Stimulated activated CD4-positive, alpha-beta T cell treated with anti-CD3 and anti-CD28 coated beads, Interleukin-12 subunit alpha, Interleukin-12 subunit beta, amount 100 ng/mL, for 24 hours (primary cell): ENCODE measurements at places on chromosomes 4 and X.

GRCh38 chrX:73849073-73849472 is 286.1 kb downstream of the CHIC1 start:
- no peak for DNase-seq

GRCh38 chr4:5883916-5884315 is 9.0 kb downstream of the CRMP1 start:
- DNase-seq = no peak

GRCh38 chr4:125070861-125071260 is 243.9 kb upstream of the FAT4 start:
- DNase-seq = no peak

DNA sequence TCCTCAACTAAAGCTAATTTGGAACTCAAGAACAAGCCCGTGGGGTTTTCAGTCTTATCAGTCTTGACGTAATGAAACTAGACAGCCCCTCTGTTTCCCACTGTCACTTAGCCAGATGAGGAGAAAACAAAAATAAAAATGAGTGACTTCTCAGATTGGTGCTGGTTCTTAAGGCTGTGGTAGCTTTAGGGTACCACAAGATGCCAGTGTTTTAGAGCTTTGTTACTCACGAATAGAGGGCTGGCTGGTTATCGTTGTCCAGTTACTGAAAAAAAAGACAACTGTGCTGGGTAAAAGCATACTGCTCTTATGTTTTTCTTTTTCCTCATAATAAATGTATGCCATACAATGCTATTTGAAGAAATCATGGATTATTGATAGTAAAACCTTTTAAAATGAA is 796.7 kb downstream of the RAPGEF2 start:
- no peak for DNase-seq

DNA sequence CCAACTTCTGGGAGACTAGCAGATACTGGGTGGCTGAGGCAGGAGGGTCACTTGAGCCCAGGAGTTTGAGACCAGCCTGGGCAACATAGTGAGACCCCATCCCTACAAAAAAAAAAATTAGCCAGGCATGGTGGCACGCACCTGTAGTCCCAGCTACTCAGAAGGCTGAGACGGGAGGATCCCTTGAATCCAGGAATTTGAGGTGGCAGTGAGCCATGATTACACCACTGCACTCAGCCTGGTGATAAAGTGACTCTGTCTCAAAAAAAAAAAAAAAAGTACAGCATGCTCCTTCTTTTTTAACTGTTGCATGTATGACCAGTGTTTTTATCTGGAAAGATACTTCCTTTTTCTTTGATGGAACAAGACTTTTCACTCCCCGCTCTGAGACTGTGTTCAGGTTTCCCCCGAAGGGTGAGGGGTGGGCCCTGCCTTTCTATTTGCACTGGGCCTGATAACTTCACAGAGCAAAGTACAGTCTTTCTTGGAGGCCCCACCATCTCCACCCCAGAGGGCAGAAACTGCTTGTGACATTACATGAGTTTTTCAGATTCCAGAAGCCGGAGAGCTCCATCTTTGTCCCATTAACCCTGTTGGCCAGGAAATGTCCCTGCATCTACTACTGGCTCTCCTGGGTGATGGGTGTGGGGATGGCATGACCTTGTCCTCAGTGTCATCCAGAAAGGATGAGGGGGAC is 35.2 kb downstream of the NYX start:
- no peak for DNase-seq

GRCh38 chr4:95085124-95085833 is 327.5 kb downstream of the BMPR1B start:
- DNase-seq = no peak

- no peak for DNase-seq
These were observed 271.3 kb downstream of the GPM6A start for GRCh38 chr4:175540732-175541131.

DNA sequence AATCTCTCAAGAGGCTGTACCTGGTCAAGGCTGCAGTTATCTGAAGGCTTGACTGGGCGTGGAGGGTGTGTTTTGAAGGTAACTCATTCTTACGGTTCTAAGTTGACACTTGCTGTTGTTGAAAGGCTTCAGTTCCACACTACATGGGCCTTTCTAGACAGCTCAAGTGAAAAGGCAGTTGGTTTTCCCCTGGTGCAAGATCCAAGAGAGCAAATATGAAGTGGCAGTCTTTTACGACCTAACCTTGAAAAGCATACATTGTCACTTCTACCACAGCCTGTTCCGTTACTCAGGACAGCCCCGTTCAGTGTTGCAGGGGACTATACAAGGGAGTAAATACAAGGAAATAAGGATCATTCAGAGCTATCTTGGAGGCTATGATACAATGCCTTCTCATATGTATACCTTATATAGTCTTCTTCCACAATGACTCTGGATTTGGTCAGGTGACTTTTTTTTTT is 46.2 kb downstream of the PDS5A start:
- DNase-seq = no peak

DNA sequence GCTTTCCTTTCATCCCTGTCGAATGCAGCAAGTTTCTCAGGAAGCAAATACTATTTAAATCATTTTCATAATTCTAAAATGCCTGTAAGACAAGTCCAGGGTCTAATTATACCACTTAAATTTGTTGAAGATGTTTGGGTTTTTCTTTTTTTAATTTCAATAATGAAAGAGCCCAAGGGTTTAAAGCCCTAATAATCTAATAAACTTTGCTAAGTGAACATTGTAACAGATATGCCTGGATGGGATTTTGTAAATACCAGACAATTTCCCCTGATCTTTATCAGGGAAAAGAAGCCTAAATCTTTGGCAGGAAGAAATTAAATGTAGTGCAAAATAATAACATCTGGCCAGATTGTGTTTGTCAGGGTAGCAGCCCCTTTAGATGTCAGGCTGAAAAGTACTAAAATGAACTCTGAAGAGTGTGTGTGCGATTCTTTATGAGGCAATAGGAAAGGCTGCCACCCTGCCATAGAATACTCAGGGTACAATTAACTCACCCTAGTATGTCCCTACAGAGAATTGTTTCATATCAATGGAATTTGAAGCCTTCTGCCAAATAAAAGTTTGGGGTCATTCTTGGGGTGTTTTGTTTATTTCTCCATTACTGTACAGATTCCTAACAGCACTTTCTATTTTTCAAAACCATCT is 45.6 kb downstream of the GPC3 start:
- DNase-seq = no peak

GRCh38 chrX:41332005-41332404 is 2.0 kb upstream of the DDX3X start:
- DNase-seq = no peak

DNA sequence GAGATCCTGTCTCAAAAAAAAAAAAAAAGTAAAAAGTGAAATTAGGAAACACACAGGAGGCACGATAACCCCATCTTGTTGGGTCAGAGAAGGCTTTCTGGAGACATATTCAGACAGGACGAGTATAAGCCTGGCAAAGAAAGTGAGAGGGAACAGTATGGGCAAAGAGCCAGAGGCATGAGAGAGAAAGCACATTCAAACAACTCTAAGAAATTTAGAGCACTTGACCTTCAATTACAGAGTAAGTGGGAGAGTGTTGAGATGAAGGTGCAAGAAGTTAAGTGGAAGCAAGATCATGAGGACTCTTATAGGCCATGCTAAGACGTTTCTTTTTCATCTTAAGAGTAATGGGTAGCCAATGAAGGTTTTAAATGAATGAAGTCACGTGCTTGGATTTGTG is 70.4 kb downstream of the ELOVL6 start:
- no peak for DNase-seq

- no peak for DNase-seq
These were observed 695 bp downstream of the MTM1 start for GRCh38 chrX:150569155-150569477.

DNA sequence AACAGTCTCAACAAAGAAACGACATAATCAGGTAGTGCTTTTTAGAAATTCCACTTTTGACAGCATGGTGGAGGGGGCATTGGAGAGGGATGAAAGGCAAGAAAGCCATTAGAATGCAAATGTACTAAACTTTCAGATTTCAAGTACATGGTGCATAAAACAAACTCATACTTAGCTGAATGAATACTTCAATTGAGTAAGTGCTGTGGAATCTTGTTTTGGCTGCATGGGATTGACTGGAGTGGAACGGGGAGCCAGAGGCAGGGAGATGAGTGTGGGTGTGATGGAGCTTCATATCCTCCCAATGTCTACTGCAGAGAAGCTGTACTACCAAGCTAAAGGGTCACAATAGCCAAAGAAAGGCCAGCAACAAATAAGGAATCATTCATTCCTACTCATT is 52.4 kb downstream of the USP46 start:
- no peak for DNase-seq

DNA sequence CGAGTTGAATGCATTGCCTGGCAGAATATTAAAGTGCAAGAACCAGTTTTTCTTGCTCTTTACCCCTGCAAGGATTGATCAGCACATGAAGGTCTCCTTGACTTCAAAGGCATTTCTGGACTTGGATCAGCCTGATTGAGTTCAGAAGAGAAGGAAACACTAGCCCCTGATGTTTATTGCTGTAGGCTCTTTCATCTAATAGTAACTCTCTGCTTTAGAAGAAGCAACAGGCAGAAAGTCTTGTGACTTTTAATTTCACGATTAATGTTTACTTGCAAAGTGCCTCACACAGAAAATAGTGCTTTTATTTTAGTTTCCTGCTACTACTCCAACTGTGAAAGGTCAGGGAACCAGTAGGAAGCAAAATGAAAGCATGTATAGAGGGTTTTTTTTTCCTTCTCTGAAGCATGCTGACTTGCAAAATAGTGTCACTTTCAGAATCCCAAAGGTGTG is 69.1 kb downstream of the PCDH7 start:
- no peak for DNase-seq

GRCh38 chr4:100189820-100190642 is at the start of gene DDIT4L:
Gene DDIT4L (minus strand): TSS chr4:100190468. CDS start chr4:100189983, 485 bp downstream.
- no peak for DNase-seq

GRCh38 chr4:108139089-108139488 is 29.6 kb downstream of the LEF1 start:
- DNase-seq = no peak

- DNase-seq = no peak
These were observed 8.7 kb upstream of the SHOX start for GRCh38 chrX:621705-622503.

- no peak for DNase-seq
These were observed 118.5 kb upstream of the ANK2 start for GRCh38 chr4:112931001-112931400.

DNA sequence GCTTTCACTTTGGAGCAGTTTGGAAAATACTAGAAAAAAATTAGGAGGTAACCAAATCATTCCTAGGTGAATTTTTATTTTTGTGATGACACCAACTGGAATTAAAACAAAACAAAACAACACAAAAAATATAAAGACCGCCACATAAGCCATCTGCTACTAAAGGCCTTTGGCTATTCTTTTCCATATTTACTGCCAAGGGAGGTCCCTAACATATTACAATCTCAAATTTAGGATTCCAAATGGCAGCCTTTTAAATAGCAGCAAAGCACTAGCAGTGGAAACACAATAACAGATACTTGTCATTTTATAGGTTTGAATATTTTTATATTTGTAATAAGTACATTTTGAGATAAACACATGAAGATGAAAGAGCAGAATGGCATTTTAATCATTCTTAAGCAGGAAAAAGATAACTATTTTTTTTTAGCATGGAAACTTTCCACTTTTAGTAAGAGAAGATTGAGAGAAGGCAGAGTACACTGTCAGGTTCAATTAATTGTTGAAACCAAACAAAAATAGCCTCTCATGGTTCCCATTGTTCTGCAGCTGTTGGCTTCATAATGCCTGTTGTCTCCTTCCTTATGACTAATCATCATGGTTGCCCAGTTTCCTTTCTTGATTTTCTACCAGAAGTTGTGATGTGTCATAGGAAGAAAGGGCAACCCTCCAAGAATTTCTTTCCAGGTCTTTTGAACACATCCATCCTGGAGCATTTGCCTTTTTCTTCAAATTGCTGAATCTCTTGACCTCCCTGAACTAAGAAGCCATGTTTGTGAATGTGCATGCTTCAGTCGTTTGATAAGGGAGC is 219.0 kb upstream of the EMCN start:
- DNase-seq = no peak

DNA sequence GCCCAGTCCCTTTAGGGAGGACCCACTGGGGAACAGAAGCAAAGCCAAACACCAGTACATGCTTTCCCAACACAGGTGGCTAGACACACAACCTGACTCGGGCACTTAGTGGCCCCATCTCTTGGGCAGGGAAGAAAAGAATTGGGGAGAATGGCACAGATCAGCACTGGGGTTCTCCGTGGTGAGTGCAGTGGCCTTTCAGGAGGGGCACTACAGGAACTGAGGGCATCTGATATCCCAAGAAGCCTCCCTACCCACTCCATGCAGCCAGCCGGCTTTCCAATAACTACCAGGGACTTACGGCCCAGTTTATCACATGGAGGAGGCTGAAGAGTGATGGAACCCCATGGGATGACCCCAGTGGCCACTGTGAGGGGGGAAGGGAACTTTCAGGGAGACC is 23.0 kb downstream of the RGN start:
- DNase-seq = no peak

DNA sequence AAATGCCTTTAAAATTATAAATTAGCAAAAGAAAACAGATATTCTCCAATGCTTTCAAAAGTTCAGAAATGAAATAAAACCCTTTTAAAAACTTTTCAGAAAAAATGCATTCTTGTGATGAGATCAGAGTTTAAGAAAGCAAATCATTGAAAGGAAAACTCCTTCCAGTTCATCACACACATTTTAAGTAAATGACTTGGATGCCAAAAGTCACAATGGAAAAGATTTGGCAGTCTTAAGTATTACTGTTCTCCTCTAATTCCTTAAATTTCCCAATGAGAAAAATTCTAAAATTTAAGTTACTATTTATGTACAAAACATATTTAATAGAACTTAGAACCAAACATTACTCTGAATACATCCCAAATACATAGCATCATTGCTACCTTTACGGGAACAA is 21.1 kb downstream of the HOPX start:
- DNase-seq = no peak

DNA sequence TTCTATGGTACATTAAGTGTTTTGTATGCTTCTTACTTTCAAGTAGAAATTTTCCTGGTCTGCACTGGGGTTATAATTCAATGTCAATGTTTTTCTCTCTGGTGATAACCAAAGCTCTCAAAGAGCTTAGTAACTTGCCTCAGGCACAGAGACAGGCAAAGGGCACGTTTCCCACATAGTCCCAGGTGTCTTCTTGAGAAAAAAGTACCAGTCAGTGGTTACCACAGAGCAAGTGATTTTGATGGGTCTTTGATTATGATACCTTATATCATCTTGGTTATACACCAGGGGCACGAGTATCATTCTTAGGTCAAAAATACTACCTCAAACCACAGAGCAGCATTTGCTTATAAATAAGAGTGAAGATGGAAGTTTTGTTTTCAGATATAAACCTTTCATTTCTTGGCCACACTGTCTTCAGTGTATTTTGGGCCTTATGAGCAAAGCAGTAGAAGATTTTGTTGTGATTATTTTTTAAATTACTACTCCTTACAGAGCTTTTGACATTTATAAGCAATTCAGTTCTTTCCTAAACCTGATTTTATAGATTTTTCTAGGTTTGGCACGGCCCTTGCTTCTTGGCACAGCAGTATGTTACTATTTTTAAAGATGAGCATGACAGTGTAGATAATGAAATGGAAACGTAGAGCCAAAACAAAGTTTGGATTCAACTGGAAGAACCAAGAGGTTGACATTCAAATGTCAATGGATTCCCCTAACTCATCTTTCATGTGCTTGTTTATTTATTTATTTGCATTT is 85.3 kb upstream of the TLL1 start:
- no peak for DNase-seq

GRCh38 chr4:86482306-86483172 is 111.6 kb upstream of the PTPN13 start:
- DNase-seq = no peak

- DNase-seq = no peak
These were observed 51.5 kb downstream of the FHIP1A start for GRCh38 chr4:151460434-151460833.
